Right cardiac atrium (tissue), 5 donors: ENCODE measurements at places on chromosomes 5 and 9. TPM values are rescaled to one million over a fixed set of nuclear protein-coding genes. Genes with fewer than 3 reads are reported as not detected.

GRCh38 chr5:22916393-22916792, 63.2 kb upstream of the CDH12 start:
- DNase-seq: no peak

DNA sequence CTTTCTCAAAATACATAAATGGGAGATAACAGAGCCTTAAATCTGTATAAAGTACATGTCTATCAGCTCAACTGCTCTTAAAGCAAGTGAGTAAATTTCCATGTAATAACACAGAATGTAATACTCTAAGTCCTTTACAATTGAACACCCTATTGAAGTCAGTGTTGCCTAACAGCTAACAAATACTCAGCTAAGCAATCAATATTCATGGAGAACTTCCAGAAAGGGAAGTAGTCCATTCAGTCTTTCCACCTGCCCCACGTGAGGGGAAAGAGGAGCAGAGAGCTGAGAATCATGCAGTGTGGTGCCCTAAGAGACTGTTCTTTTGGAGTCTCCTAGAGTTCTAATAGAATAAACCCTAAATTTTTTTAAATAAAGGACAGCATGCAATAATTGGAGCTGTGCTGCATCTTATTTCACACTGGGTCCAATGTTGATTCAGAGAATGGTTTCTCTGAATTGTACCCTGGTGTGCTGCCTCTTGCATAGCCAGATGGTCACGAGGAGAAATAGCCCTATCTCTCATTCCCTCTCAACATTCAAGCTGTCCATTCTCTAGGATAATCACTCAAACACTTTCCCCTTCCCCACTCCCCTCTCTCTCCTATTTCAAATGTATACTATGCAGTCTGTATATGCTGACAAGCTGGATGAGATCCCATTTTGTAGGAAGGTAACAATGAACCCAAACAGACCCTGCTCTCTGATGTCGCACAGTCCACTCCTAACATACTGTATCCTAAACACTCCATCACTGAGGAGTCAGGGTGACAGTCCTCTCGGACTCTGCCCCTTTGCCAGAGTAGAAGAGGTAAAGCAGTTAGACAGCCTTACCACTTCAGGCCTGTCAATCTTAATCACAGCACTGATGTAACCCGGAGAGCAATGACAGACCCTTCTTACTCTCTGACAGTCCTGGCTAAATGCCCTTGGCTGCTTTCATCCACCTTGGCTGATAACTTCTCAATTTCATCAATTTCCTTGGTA, 134.8 kb downstream of the EPB41L4A start:
- DNase-seq: no peak

- DNase-seq: no peak
Observed at GRCh38 chr5:56638768-56639238, 176.5 kb upstream of the MAP3K1 start.

GRCh38 chr5:3266861-3267260, 328.8 kb upstream of the IRX1 start:
- DNase-seq: no peak

GRCh38 chr9:123550012-123550411, 194.0 kb downstream of the CRB2 start:
- no peak for DNase-seq

Gene SNX24
- total RNA-seq: 11.5 TPM

Gene PROB1
- 30.4 TPM for total RNA-seq

Gene TAF11L6
- not detected for total RNA-seq

Gene PCDHB2
- total RNA-seq: 1.4 TPM

Gene CDH18
- total RNA-seq: not detected

Gene KIF4B
- total RNA-seq: not detected

Gene TMEFF1
- 0.34 TPM for total RNA-seq
